ENCODE measurements at places on chromosomes 16 and 17. TPM values are rescaled to one million over a fixed set of nuclear protein-coding genes. Genes with fewer than 3 reads are reported as not detected.

DNA sequence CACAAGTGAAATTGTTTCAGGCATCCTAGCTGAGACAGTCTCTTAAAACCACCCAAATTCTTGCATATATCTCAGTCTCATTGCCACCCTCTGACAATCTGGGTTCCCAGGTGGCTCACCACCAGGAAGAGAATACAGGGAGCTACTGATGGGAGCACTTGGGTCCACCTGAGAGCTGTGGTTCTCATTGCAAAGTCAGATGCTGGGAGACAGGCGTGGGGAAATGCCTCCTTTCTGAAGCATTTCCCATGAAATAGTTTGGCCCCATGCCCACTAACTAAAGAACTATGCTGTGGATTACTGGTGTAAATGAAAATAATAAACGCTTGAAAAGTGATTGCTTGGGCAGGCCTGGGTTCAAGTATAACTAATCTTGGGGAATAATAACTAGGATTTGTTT, 70.3 kb downstream of the CMC2 start:
- peak; percentile 45 for DNase-seq

GRCh38 chr17:33593991-33594390, 300.9 kb upstream of the ASIC2 start:
- DNase-seq: no peak

DNA sequence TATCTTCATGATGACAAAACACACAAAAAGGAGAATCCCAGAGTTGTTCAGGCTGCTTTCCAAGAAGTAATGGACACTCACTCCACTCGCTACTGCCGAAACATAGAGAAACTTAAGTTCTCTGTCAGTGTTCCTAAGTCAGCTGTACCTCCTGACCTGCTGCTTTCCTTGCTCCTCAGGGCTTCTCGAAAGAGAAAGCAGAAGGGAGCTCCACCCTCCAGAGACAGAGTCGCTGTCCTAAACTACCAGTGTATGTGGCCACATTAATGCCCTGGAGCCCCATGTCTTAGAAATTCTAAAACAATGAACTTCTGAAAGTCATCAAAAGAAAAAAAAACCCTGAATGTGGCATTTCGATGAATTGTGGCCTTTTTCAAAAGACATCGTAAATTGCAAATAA, 390.8 kb upstream of the MON1B start:
- DNase-seq: no peak

Gene DNAI2
- total RNA-seq: not detected

Gene KIF19
- not detected for total RNA-seq

Gene VASN
- total RNA-seq: 10.0 TPM

Gene KRTAP2-2
- not detected for total RNA-seq
